ENCODE measurements at places on chromosomes 2 and 18.

- DNase-seq = peak; percentile 81
Measured at GRCh38 chr18:10432781-10433180, 21.7 kb upstream of the APCDD1 start.

DNA sequence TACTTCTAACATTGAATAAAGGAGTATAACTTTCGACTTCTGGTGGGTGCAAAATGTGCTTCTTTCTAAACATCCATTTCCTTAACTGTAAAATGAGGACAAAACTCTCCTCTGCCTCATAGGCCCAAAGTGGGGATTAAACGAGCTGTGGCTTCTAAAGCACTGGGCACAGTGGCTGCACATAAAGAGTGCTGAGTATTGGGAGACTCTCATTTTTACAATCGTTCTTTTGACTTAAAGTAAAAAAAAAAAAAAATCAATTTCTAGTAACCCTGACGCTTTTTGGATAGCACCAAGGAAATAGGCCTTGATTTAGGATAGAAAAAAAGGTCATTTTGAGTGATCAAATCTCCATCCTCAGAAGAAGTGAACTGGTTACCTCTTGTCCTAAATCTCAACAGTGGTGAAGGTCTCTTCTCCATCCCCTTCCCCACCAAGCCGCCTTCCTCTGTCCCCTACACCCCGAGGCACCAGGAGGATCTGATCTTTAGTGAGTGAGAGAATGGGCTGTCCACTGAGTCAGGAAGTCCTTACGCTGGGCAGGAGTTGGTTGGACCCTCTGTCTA lies 161.6 kb downstream of the DDX1 start:
- DNase-seq = no peak

DNA sequence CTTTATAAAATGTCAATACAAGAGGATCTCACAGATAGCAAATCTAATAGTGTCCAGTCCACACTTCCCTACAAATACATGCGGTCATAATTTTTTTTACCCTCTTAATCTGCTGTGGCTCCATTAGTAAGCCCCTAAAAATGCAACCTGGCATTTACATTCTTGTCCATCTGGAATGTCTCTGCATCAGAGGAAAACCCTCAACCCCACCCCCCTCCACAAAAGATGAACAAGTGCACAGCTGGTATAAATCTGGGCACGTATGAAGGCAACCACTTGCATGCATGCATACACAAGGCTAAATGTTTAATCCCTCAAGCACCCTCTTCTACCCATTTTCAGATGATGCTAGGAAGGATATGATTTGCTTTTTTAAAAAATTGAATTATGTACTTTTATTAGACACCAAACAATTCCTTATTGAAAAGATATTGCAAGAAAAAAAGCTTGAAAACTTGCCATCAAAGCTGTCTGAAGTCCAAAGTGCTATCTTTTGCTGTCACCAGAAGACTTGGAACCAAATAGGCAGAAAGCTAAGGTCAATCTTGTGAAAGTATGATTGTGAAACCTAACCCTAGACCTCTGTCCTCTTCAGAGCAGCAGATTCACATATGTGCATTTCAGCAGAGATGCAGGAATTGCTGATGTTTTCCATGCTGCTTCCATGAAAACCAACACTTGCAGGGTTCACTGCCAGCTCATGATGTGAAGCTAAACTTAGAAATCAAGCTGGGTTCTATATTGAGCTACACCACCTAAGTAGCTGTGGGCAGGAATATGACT lies 39.0 kb downstream of the IRS1 start:
- DNase-seq = peak; percentile 57

GRCh38 chr2:236507393-236508085 lies 62.1 kb upstream of the ACKR3 start:
- DNase-seq = peak; percentile 81

DNA sequence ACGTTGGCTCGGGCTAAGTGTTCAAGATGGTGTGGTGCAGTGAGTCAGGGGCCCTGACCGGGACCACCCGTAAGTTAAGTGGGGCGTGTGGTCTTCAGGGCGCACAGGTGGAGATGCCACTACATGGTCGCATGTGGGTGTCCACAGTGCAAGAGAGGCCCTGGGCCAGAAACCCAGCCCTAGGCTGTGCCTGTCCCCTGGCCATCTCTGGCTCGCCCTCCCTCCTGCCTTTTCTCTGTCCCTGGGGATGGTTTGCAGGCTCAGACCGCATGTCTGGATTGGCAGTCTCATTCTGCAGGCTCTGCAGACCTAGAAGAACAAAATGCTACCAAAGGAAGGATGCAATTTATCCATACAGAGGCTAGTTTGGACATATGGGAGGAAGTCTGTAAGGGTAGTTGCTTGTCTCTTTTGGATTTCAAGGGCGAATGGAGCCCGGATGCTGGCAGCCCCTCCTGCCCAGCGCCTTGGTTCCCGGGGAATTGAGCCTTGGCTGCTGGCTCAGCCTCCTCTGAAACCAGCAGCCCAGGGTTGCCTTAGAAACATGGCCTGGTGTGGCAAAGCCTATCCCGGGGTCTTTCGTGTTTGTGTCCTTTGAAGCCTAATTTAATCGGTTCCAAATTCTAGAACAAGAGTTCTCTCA lies 417.5 kb upstream of the HS6ST1 start:
- no peak for DNase-seq

DNA sequence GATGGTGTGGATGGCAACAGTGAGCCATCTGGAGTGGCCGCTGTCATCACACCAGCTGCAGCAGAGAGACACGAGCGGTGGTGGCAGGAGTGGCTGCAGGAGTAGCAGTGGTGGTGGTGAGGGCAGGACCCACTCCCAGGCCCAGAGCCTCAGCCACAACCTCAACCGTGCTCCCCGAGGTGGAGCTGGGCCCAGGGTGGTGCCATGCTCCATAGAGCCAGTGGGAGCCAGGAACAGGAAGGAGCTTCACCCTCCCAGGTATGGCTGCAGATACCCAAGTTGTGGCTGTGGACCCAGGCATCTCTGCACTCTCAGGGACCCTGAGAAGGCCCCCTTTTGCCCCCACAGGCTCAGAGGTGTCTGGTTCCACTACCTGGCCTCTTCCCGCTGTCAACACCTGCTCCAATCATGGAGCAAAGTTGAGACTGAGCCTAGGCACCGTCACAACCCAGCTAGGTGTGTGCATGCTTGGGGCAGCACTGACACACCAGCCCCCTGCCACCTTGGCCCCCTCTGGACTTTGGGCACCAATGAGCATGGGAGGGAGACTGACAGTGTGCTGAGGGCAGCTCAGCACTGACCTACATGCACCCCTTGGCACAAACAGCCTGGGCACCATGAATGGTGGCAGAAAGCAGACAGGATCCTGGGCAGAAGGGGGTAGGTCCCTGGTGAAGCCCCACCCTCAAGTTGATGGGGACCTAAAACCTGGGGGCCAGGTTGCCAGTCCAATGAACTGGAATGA lies 188.9 kb downstream of the NDUFA10 start:
- no peak for DNase-seq
